Urinary bladder (tissue), 4 donors: ENCODE measurements at places on chromosomes 16 and 17.

GRCh38 chr17:43572368-43572980 is 26.3 kb upstream of the ETV4 start:
- no peak for DNase-seq

DNA sequence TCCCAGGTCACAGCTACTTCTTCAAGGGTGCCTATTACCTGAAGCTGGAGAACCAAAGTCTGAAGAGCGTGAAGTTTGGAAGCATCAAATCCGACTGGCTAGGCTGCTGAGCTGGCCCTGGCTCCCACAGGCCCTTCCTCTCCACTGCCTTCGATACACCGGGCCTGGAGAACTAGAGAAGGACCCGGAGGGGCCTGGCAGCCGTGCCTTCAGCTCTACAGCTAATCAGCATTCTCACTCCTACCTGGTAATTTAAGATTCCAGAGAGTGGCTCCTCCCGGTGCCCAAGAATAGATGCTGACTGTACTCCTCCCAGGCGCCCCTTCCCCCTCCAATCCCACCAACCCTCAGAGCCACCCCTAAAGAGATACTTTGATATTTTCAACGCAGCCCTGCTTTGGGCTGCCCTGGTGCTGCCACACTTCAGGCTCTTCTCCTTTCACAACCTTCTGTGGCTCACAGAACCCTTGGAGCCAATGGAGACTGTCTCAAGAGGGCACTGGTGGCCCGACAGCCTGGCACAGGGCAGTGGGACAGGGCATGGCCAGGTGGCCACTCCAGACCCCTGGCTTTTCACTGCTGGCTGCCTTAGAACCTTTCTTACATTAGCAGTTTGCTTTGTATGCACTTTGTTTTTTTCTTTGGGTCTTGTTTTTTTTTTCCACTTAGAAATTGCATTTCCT is 3.4 kb upstream of the LPCAT2 start:
- no peak for DNase-seq

GRCh38 chr17:50642722-50643656 is 8.3 kb downstream of the ABCC3 start:
- DNase-seq = no peak

DNA sequence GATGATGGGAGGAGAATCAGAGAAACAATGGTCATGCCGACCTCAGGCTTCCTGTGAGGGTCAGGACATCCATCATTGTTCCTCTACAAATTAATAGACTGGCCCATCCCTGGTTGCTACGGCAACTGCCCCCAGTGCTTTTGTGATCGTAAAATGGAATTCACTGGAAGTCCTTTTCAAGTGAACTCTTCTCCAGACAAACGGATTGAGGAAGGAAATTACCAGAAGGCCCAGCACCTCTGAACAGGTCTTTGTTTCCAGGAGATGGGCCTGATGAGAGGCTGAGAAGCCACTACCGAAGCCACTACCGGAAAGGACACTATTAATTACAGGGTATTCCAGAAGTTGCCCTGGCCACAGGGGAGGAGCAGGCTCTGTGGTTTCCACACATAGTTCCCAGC is 126.0 kb downstream of the MGAT5B start:
- DNase-seq = no peak

DNA sequence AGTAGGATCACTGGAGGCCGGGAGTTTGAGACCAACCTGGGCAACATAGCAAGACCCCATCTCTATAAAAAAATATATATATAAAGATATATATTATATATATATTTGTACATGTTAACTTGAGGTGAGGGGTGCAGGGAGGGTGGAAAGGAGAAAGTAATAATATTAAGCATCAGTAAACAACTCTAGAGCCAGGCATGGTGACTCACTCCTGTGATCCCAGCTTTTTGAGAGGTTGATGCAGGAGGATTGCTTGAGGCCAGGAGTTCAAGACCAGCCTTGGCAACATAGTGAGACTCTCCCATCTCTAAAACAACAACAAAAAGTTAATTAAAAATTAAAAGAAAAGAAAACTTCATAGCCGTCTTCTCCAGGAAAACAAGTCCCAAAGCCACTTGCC is 61.7 kb upstream of the SMURF2 start:
- no peak for DNase-seq

DNA sequence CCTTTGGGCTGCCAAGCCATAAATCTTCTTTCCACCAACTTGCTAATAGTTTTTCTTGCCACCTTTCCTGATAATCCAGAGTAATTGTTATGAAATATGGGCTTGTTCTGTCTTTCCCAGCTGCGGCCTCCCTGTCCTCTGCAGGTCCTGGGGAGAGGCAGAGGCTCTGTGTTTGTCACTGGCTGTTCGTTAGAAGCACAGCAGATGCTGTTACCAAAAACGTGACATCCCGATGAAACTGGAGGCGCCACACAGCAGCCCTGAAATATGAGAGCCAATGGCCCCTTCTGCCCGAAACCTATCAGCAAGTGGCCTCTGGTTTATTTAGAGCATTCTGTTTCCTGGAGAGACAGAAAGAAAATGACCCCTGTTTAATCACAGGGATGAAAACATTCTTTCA is 115.1 kb upstream of the ANKFN1 start:
- no peak for DNase-seq

GRCh38 chr17:67386965-67387551 is 10.0 kb downstream of the PITPNC1 start:
- DNase-seq = no peak

GRCh38 chr17:43211480-43212402 is at the start of gene TMEM106A:
Gene TMEM106A, plus strand, starts transcription at chr17:43211875. Its CDS starts 1,167 bp downstream, at chr17:43213042.
- DNase-seq = peak; percentile 76

- no peak for DNase-seq
These were observed 62.4 kb downstream of the RAB11FIP4 start for GRCh38 chr17:31453896-31454295.

DNA sequence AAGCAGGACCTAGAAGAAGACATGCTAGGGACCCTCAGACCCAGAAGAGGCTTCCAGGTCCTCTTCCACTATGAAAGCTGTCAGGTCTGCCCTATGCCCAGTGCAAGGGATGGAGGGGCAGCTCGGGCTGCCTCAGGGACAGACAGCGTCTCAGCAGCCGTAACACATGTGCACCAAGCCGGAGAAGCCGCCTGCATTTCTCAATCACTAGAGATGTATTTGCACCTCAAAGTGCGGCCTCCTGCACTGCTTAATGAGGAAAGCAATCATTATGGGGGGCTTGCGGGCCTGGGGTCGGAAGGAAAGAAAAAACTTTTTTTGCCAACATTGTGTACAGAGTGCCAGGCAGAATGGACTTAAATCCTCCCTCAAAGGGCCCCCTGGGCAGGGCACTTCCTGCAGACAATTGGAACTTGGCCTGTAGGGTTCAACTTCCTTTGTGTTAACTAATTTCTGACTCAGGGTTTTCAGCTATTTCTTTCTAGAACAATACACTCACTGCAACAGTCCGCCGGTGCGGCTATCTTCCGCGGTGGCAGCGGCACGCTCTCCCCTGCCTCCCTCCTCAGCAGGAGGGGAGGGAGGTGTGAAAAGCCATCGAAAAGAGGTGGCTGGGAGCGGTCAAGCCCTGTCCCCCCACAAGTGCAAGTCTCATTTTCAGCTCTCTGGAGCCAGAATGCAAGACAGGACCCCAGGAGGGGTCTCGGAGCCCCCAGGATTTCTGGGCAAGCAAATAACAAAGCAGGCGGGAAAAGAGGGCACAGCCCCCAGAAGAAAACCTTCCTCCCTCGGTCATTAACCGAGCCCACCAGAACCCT is 101.2 kb downstream of the ZNF423 start:
- no peak for DNase-seq

DNA sequence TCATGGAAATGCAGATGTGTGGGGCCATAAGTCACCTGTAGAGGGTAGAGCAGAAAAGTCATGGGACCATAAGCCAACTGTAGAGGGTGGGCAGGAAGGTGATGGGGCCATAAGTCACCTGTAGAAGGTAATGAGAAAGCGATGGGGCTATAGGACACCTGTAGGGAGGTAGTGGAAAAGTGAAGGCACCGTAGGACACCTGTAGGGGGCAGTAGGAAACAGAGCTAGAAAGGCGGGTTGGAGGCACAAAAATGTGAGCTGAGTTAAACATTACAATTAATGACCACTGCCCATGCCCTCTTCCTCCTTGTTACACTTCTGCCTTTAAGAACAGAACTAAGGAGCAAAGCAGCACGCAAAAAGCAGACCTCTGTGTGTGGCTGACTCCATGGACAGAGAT is 150.1 kb downstream of the SHISA6 start:
- DNase-seq = no peak

DNA sequence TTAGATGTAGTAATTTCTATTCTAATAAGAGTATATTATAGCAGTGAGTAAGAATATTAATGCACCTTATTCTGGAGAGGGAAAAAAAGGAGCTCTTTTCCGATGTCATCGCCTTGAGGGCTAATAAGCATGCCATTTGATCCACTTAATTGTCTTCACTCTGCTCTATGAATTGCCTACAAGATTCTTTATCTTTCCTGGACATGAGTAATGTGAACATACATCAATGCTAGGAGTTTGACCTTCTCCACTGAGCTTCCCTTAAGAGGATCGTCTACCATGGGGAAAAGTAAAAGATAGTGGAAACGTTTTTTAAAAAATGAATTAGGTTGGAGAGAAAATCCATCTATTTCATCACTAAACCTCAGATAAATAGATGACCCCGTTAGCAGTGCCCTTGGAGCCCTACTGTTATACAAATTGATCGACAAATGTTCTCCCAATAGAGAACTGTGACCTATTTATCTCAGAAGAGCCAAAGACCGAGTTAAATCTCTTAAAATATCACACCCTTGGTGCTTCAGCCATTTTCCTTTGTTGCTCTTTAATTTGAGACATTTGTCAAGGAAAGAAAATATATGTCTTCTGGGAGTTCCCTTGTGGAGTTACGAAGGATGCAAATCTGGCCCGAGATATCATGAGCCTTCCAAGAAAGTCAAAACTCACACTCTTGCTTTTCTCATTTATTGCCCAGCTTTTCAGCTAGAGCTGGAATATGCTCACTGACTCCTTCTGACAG is 898.5 kb downstream of the KCNJ2 start:
- DNase-seq = no peak

DNA sequence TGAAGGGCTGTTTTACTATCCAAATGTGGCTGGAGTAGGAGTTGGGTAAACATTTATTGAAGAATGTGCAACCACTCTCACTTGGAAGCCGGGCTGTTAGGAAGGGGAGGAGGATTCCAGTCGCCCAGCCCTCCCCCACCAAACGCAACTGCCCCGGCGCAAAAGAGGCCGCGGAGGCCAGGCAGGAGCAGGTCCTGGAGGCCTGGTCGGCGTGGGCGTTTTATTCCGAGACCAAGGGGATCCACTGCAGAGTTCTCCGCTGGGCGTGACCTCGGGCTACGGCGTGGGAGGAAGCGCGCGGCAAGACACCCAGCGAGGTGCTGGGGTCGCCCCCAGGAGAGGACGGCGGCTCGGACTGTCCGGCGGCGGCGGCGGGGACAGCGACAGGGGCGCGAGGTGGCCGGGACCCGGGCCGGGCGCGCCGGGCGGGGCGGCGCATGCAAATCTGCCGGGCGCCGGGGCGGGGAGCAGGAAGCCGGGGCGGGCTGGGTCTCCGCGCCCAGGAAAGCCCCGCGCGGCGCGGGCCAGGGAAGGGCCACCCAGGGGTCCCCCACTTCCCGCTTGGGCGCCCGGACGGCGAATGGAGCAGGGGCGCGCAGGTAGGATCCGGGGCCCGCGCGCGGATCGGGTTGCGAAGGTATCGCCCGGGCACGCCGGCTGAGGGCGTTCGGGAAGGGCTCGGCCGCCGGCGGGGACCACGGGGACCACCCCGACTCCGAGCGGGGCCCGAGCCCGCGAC is at the start of gene IL4R:
IL4R (plus strand) TSS at position 553 of the 739 bp plus-strand sequence. CDS start 26,230 bp downstream, outside the sequence.
- DNase-seq = no peak

- DNase-seq = no peak
These were observed 177.1 kb downstream of the HS3ST4 start for GRCh38 chr16:25868706-25869370.

DNA sequence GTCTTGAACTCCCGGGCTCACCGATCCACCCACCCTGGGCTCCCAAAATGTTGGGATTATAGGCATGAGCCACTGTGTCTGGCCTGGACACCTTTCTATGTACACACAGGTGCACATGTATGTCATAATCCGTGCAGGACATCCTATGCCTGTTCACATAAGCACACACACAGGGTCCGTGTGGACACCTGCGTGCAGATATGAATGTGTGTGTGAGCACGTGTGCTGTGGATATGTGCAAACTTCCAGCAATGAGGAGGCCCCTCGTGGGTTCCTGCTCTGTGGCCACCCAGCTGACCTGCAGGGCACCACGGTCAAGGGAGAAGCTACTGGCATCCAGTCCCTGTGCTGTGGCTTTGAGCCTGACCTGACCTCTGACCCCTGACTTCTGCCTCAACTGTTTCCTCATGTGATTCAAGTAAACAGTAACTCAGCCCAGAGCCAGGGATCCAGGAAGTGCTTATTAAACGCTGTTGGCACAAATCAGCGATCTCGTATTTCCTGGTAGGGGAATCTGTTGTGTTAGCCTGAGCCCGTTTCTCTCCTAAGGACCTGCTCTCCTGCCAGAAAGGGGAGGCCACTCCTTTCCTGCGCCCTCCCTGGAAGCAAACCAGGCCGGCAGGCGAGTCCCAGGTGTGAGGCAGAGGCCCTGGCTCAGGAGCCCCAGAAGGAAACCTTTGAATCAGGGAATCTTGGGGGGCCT is 6.5 kb downstream of the CPNE7 start:
- DNase-seq = no peak

DNA sequence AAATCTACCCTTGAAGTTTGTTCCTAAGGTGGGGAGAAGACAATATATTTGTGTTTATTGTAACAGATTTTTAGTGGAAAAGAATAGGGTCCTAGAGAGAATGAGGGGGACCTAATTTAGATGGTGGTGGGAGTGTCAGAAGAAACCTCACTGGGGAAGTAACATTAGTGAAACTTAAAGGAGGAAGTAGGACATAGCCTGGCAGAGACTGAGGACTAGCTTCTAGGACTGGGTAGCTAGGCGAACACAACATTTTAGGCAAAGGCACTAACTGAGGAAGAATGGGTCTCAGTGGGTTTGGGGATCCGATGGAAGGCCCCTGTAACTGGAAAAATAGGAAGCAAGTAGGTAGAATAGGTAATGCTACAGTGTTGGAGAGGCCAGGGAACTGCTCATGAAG is 4.2 kb upstream of the ARL2BP start:
- DNase-seq = no peak

DNA sequence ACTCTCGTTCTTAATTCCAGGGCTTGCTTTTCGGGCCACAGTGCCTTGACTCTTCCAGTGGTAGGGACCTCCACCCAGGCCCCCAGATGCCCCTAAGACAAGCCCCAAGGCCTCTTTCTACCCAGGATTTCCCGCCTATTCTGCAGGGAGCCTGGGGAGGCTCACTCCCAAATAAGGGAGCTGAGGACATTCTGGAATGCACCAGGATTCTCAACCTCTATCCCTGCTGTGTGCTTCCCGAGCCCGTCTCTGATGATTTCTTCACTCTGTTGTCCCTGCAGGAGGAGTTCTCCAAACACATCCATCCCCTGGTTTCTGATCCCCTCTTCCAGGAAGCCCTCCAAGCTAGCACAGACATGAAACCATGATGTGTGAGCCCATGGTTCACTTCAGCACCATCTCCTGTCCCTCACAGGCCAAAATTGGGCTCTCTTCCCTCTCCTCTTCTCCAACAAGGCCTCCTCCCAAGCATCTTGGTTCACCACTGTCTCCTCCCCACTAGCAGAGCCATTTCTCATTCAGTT is 255.9 kb downstream of the KATNIP start:
- DNase-seq = no peak

GRCh38 chr16:367333-367903 is 2.9 kb downstream of the MRPL28 start:
- no peak for DNase-seq

- no peak for DNase-seq
These were observed 125.6 kb downstream of the KCNJ18 start for GRCh38 chr17:21817791-21818364.
